Stimulated activated CD4-positive, alpha-beta T cell treated with anti-CD3 and anti-CD28 coated beads, Interleukin-12 subunit alpha, Interleukin-12 subunit beta, amount 100 ng/mL, for 4 hours (primary cell): ENCODE measurements at places on chromosomes 11 and 22.

DNA sequence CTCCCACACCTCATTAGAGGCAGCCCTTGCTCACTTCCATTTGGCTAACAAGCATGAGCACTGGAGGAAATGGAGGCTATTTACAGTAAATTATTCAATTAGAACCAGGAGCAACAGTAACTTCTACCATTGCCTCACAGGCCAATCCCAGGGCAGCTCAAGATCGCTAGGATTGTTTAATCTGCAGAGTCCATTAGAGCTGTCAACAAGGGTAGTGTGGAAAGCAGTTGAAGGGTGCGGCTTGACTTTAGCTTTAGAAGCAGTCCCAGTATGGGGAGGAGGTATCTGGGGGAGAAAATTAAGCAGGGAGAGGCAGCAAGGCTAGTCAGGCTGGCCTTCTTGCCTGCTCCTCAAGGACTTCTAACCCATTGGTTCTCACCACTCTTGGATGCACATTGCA, 38.3 kb upstream of the CYP2R1 start:
- DNase-seq: no peak

DNA sequence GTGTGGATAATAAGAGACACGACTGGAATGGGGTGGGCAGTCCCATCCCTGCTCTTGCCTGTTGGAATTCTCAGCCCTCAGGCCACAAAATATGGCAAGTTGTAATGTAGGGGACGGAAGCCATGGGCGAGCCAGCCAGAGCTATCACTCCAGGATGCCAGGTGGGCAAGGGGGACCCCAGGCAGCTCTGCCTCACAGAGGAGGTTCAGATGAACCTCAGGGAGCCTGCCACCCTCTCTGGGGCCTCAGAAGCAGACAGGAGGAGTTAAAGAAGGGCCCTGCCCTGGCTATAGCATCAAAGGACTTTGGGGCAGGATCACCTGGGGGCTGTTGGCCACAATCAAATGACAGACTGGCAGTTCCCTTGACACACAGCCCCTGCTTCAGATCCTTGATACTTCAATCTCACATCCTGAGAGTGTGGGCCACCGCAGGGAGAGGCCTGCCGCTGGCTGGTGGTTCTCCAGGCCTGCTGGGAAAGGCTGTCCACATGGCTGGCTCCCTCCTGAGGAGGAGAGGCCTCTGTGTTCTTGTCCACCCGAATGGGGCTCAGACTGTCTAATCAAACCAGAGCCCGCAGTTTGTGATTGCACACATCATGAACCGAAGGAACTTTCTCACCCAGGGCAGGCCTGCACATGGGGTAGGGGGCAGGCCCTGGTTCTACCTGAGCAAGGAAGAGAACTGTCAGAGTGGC, 31.4 kb downstream of the IGLL1 start:
- no peak for DNase-seq

DNA sequence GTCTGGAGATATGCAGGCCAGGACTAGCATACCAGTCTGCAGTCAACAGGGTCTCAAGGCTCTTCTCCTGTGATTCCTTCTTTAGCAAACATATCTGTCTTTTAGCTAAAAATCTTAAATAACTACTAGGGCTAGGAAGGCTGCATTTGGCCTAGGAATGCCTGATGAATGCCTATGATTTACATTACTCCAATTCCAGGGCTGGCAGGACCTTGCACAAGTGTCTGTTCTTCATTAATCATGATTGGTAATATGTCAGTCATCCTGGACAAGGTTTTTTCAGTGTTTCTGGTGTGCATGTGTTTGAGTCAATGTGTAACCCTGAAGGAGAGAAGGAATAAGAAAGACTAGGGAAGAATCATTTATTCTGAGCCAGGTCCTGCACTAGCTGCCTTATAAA, 280.5 kb upstream of the NARS2 start:
- DNase-seq: no peak

GRCh38 chr11:96037405-96037949, 113.6 kb upstream of the MTMR2 start:
- DNase-seq: no peak

- peak; percentile 78 for DNase-seq
These were observed 2.2 kb downstream of the SLC25A22 start for GRCh38 chr11:795634-796564.

DNA sequence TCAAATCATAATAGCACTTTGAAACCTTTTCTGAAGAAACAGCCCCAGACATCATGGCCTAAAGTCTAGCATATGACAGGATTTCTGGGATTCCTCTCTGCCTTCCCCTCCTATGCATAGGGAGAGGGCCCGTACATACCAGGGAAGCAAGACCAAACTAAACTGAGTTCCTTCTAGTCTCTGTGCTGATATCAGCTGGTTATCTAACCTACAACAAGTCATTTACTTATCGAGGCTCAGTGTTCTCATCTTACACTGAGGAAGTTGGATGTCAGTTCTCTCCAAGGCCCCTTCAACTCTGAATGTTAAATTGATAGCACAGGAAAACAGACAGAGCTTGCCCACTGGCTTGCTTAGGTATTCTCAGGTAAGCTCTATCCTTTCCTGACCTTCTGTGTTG, 17.0 kb upstream of the GRIK4 start:
- no peak for DNase-seq

DNA sequence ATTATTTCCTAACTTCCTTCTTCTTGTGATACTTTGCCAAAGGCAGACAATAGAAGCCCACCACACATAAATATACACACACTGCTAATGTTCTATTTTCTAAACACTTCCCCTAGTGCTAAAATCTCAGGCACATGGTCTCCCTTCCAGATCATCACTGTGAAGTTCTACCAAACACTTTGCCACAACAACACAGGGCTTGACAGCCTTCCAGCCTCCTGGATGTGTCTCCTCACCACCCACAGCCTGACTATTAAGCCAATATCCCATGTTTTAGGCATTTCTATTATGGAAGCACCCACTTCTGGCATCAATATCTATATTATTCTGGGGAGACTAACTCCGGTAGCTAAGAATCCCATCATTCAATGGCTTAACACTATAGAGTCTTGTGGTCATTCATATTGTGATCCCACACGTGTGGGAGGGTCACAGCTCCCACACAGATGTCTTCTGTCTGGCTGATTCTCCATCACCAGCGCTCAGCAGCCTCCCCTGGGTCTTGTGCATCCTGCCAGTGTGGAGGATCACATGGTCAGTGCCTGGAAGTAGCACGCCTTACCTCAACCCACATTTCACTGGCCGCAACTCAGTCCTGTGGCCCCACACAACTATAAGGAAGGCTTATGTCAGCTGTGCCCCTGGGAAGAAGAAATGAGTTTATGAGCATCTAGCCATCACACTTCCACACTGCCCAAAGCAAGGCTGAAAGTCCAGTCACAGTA, 29.0 kb downstream of the SPATA19 start:
- no peak for DNase-seq

DNA sequence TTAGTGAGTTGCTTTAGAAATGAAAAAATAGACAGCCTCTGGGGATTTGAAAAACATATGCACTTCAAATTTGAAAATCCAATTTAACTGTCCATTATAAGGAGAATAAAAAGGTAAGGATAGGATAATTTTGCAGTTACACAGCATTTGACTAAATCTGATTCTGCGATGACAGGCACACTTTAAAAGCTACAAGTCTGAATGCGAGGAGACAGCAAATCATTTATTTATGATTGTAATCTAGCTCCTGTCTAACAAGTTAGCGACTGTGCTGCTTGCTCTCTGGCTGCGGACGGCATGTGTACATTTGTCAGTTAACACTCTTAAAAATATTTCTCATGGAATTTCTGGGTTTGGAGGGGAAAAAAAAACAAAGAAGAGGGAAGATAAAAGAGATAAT, 514.8 kb downstream of the MN1 start:
- no peak for DNase-seq

- no peak for DNase-seq
These were observed at the start of gene SCARF2 for GRCh38 chr22:20437613-20438426. TSS of gene SCARF2 (minus strand) at chr22:20437825. CDS start at chr22:20437754, 71 bp downstream.

DNA sequence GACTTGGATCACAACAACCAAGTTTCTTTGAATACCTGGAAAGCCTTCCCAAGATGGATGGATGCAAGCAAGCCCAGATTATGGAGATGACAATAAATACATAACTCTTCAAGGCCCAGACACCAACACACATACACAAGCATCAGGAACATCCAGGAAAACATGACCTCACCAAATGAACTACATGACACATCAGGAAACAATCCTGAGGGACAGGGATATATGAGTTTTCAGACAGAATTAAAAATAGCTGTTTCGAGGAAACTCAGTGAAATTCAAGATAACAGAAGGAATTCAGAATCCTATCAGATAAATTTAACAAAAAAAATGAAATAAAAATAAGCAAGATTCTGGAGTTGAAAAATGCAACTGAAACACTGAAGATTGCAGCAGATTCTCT, 659.4 kb downstream of the METTL15 start:
- DNase-seq: no peak

GRCh38 chr22:24592058-24592850, 619 bp downstream of the LRRC75B start:
- DNase-seq: no peak

DNA sequence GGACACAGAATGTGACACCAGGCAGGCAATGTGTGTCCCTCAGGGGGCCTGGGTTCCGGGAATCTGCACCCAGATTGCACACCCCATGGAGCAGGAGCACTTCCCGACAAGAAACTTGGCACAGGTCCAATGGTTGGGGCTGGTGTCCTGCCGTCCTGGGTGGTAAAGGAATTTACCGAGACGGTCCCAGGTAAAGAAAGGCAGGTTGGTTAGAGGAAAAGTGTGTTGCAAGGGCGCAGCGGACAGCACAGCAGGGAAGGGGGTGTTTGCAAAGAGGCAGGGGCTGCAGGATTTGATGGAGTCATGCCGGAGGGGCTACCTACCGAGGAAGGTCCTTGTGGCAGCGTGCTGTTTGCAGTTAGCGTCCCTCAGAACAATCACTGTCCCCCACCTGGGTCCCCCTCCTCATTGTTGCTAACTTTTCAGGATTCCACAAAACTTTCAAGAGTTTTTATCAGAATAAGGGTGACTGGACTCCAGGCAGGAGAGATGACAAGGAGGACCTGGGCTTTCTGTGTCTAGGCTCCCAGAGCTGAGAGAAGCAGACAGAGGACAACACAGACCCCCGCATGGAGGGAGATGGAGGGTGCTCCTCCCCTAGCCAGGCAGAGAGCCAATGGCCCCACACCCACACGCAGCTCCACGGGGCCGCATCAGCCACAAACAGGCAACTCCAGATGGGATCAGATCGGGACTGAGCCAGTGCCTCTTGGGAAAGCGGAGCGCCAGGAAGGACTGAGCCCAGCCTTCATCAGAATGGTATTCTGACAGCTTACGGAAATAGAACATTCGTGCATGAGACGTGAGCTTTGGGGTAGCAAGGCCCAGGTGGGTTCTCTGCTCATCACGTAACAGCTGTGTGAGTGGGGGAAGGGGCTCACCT, 1423.9 kb downstream of the BRD1 start:
- DNase-seq: no peak

DNA sequence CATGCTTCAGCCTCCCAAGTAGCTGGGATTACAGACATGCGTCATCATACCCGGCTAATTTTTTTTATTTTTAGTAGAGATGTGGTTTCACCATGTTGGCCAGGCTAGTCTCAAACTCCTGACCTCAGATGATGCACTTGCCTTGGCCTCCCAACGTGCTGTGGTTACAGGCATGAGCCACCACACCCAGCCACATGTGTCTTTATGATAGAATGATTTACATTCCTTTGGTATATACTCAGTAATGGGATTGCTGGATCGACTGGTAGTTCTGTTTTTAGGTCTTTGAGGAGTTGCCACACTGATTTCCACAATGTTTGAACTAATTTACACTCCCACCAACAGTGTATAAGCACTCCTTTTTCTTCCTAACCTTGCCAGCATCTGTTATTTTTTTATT, 276.2 kb downstream of the METTL15 start:
- DNase-seq: no peak

- DNase-seq: no peak
These were observed 40.8 kb downstream of the MAP6 start for GRCh38 chr11:75627906-75628668.

- no peak for DNase-seq
These were observed 51.6 kb downstream of the LGR4 start for GRCh38 chr11:27420722-27421572.

DNA sequence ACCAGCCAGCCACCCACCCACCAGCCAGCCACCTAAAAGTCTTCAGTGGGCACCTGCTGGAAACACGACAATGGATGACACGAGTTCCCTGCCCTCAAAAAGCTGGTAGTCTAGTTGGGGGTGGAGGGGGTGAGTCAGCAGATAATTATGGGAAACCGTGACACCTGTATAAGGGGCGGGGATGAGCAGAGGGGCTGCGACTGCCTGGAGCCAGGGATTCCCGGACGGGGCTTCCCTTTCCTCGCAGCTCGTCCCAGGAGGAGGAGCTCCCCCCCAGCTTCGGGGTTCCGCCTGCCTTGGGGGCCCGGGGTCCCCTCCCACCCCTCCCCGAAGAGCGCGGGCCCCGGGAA, 2.3 kb upstream of the RTN4RL2 start:
- DNase-seq: peak; percentile 32

GRCh38 chr11:75246671-75247350, 6.2 kb downstream of the TPBGL start:
- DNase-seq: no peak

DNA sequence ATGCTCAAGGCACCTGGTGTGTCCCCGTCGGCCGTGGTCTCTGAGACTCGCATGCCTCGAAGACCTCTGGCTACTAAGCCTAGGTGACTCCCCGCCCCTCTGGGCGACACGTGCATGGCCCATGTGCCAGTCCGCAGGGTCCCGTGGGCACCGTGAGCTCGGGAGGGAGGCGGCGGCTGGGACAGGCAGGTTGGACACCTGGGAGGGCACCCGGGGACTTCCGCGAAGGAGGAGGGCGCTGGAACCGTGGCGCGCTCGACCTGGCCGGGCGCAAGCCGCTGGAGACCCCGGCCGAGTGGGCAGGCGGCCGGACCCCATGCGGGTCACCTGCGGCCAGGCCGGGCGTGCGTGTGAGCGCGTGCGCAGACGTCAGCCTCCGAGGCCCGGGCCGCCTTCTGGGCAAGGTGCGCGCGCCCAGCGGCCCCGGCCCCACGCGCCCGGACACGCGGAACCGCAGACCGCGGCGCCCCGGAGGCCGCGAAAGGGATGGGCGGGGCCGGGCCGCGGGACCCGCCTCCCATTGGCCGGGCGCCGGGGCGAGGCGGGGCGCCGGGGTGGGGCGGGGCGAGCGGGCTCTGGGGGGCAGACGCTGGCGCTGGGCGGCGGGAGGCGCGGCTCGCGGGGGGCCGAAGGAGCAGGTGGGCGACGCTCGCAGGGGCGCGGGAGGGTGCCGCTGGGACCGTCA, 579 bp upstream of the RASD2 start:
- DNase-seq: peak; percentile 74

- no peak for DNase-seq
These were observed 183.1 kb downstream of the CHST1 start for GRCh38 chr11:45482331-45482730.

- DNase-seq: no peak
These were observed 16.3 kb upstream of the C11orf87 start for GRCh38 chr11:109405671-109406070.
